ENCODE measurements at places on chromosomes 13 and 19. TPM values are rescaled to one million over a fixed set of nuclear protein-coding genes. Genes with fewer than 3 reads are reported as not detected.

TMEM238 gene
- polyA plus RNA-seq, result 0.52 TPM

ZNF577 gene
- 49.4 TPM for polyA plus RNA-seq

PSG6 gene
- polyA plus RNA-seq, result not detected

ZNF562 gene
- 25.4 TPM for polyA plus RNA-seq

LILRA2 gene
- 0.98 TPM for polyA plus RNA-seq

Data from left lung (tissue), 14 donors.